ENCODE measurements at places on chromosomes 11 and 22.

DNA sequence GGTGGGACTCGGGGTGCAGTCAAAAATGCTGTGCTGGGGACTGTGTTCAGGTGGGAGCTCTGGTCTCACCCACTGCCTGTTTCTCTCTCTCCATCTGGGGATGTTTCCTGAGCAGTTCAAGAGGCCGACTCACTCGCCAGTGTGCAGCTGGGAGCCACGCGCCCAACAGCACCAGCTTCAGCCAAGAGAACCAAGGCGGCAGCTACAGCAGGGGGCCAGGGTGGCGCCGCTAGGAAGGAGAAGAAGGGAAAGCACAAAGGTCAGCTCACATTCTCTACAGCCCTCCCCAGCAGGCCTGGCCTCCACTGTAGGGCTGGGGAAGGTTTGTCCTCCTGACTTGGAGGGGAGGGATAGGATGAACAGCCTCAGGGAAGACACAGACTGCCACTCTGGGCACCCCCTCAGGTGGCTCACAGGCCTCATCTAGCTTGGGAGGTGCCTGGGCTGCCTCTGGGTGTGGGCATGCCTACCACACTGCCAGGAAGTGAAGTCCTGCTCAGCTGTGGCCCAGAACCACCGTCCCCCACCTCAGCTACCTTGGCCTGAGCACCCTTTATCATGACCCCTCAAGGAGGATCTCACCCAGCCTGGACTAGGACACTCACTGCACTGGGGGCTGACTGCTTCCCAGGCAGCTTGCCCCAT lies 13.0 kb downstream of the TUB start:
- H3K36me3 ChIP-seq = peaks cover under 1% of the 10 kb centered on the region
- no peak overlapping the region for H3K4me3 ChIP-seq
- no peaks in the 10 kb centered on the region for H3K4me1 ChIP-seq
- no peaks in the 10 kb centered on the region for H3K27me3 ChIP-seq
- no peak for DNase-seq

DNA sequence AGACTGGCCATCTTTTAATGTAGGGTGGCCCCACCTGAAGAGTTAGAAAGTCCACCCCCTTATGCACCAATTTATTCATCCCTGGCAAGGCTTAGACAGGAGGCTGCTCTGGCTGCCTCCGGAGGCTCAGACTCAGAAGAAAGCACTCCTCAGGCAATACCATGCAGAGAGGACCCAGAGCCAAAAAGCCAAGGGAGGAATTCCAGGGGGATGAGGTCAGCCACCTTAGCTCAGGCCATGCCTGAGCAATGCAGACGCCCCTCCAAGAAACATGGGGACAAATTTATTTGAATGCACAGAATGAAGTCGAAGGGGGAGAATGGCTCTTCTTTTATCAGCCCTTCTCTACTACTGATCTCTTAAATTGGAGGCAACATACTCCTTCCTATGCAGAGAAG lies 39.7 kb upstream of the GLYAT start:
- no peak for DNase-seq
- no peaks in the 10 kb centered on the region for H3K36me3 ChIP-seq
- no peaks in the 10 kb centered on the region for H3K27me3 ChIP-seq
- no peaks in the 10 kb centered on the region for H3K4me1 ChIP-seq
- no peak overlapping the region for H3K4me3 ChIP-seq
- H3K27ac ChIP-seq = no peak overlapping the region

DNA sequence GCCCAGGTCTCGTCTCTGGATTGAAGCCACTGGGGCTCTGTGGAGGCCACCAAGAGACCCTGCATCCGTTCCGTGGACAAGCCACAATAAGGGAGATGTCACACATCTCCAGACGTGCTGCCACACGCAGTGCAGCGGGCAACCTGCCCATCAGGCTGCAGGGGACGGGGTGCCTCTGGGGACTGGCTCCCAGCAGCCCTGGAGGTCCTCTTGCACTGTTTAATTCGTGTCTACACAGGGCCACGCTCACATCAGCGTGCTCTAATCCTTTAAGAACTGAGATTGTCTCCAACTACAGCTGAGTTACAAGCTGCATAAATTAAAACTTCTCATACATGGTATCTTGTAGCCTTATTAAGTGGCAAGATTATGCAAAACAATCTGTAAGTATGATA lies 1232.2 kb downstream of the BRD1 start:
- H3K27ac ChIP-seq = no peak overlapping the region
- H3K36me3 ChIP-seq = no peaks in the 10 kb centered on the region
- H3K27me3 ChIP-seq = no peaks in the 10 kb centered on the region
- no peak overlapping the region for H3K4me3 ChIP-seq
- no peaks in the 10 kb centered on the region for H3K4me1 ChIP-seq

DNA sequence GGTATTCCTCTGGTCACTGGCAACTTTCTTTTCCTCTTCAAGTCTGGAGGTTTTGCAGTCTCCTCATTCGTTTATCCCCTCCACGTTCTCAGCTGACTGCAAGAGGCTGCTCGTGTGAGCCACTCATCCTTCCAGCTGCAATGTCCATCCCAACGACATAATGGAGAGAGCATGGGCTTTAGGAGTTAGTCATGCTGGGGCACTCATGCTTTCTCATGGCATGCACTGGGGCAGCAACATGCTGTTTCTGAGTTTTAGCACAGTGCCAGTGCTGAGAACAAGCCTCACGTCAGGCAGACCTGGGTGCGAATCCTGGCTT lies 7.1 kb downstream of the DCPS start:
- no peaks in the 10 kb centered on the region for H3K36me3 ChIP-seq
- no peaks in the 10 kb centered on the region for H3K27me3 ChIP-seq
- no peak overlapping the region for H3K4me3 ChIP-seq
- no peaks in the 10 kb centered on the region for H3K4me1 ChIP-seq
- no peak overlapping the region for H3K27ac ChIP-seq

DNA sequence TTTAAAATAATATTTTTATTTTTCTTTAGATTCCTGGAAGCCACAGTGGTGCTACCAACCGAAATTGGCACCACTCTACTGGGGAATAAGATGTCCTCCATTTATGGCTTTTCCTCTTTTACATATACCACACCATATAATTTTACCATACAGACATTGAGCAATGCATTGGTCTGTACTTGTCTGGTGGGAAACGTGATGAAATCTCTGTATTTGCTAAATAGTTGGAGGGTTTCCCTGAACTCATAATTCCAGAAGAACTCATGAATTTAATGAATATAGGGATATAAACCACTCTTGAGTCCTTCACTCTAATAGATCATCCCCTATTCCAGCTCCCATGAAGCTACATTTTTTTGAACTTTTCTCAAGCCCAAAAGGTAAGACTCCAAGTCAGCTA lies 28.0 kb upstream of the MMP13 start:
- DNase-seq = no peak
- H3K36me3 ChIP-seq = no peaks in the 10 kb centered on the region
- H3K27ac ChIP-seq = no peak overlapping the region
- no peaks in the 10 kb centered on the region for H3K27me3 ChIP-seq

DNA sequence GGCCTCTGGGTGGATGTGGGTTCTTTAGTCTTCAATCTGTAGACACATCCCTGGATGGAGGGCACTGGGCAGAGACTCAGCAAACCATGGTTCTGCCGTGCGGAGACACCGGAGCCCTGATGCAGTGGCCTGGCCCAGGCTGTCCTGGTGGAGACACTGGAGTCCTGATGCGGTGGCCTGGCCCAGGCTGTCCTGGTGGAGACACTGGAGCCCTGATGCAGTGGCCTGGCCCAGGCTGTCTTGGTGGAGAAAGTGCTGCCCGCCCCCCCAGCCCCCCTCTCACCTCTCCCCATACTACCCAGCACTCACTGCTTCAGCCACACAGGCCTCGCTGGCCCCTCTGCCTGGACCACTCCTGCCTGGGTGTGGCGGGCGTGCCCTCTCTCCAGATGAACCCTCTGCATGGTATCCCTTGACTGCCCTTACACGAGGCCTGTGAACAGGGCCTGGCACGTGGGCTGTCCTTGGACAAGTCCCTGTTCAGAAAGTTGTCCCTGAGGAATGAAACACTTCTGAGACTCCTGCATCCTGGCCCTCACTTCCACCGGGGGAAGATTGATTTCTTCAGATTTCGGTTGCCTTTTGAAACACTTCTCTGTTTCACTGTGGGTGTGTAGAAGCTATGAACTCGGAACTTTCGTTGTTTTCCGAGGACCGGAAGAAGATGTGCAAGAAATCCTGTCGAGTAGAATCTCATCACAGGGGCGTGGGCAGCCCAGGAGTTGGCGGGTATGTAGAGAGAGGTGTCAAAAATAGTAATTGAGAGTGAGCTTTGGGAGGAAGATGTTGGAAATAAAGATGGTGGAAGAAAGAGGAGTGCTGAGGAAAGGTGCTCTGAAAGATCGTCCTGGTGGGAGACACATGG lies 26.2 kb downstream of the IGHMBP2 start:
- H3K4me1 ChIP-seq = no peaks in the 10 kb centered on the region
- H3K27ac ChIP-seq = no peak overlapping the region
- no peak overlapping the region for H3K4me3 ChIP-seq
- DNase-seq = no peak
- no peaks in the 10 kb centered on the region for H3K27me3 ChIP-seq

GRCh38 chr11:6599881-6600390 lies 3.5 kb downstream of the RRP8 start:
- peaks cover 25% of the 10 kb centered on the region for H3K4me1 ChIP-seq
- no peak overlapping the region for H3K4me3 ChIP-seq
- DNase-seq = no peak
- peaks cover 21% of the 10 kb centered on the region for H3K36me3 ChIP-seq
- H3K27me3 ChIP-seq = no peaks in the 10 kb centered on the region

- H3K27ac ChIP-seq = no peak overlapping the region
- H3K4me1 ChIP-seq = no peaks in the 10 kb centered on the region
- no peak overlapping the region for H3K4me3 ChIP-seq
- H3K27me3 ChIP-seq = no peaks in the 10 kb centered on the region
Observed at GRCh38 chr22:26087816-26088215, 81.4 kb upstream of the SEZ6L start.

DNA sequence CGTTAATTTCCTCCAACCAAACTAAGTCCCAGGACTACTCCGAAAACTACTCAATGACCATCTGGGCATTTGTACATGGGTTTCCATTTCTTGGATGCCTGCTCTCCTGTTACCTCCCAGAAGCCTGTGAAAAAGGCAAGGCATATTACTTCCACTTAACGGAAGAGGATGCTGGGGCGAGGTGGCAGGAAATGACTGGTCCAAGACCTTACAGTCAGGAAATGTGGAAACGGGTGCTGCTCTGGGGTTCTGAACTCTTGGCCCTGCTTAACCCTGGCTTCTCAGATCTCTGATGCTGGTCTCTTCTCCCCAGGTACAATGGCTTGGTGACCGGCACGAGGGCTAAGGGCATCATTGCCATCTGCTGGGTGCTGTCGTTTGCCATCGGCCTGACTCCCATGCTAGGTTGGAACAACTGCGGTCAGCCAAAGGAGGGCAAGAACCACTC lies 12.9 kb downstream of the ADORA2A start:
- H3K4me1 ChIP-seq = peaks cover 4% of the 10 kb centered on the region
- no peaks in the 10 kb centered on the region for H3K27me3 ChIP-seq
- H3K4me3 ChIP-seq = no peak overlapping the region
- H3K36me3 ChIP-seq = no peaks in the 10 kb centered on the region
- H3K27ac ChIP-seq = no peak overlapping the region
- DNase-seq = no peak

GRCh38 chr11:76115555-76115954 lies 90.7 kb downstream of the WNT11 start:
- H3K36me3 ChIP-seq = no peaks in the 10 kb centered on the region
- H3K4me3 ChIP-seq = no peak overlapping the region
- peak overlapping the region; percentile 53 for H3K27ac ChIP-seq
- H3K4me1 ChIP-seq = peaks cover 44% of the 10 kb centered on the region

GRCh38 chr11:6413791-6414201 lies 5.1 kb downstream of the APBB1 start:
- no peak overlapping the region for H3K4me3 ChIP-seq
- peak overlapping the region; percentile 94 for H3K27ac ChIP-seq
- H3K36me3 ChIP-seq = peaks cover 9% of the 10 kb centered on the region
- H3K4me1 ChIP-seq = peaks cover 36% of the 10 kb centered on the region
- no peaks in the 10 kb centered on the region for H3K27me3 ChIP-seq

DNA sequence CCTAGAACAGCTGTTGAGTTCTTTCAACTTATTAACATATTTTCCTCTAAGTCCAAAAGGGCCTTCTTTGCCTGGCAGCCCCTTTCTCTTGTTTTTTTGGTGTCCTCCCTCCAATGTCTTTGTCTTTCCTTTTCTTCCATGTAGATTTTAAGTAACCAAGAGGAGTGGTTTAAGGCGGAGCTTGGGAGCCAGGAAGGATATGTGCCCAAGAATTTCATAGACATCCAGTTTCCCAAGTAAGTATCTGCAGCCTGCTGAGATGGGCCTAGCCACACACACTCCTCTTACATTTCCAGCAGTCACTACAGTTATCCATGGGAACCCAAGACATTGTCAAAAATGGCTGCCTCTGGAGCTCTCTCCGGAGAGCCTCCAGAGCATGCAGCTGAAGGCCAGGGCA lies 4.5 kb upstream of the TMA7B start:
- no peaks in the 10 kb centered on the region for H3K36me3 ChIP-seq
- H3K27ac ChIP-seq = no peak overlapping the region
- H3K27me3 ChIP-seq = no peaks in the 10 kb centered on the region

DNA sequence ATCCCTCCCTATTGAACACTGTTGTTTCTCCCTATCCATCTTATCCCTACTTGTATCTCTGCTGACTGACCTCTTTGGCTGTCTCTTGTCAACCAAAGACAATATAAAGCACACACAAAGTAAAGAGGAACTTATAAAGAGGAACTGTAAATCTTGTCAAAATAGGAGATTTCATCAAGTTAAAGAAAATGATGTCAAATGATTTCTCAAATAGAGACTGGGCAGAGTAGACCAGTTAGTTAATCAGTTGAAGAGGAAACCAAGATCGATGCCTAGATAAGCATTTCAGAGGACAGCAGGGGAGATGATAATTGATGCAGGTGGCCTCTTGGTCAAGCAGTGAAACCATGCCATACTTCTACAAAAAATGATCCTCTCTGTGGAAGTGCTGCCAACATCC lies 22.7 kb downstream of the KCNQ1OT1 start:
- no peak overlapping the region for H3K4me3 ChIP-seq
- H3K27me3 ChIP-seq = no peaks in the 10 kb centered on the region
- peaks cover 23% of the 10 kb centered on the region for H3K4me1 ChIP-seq
- H3K27ac ChIP-seq = no peak overlapping the region

DNA sequence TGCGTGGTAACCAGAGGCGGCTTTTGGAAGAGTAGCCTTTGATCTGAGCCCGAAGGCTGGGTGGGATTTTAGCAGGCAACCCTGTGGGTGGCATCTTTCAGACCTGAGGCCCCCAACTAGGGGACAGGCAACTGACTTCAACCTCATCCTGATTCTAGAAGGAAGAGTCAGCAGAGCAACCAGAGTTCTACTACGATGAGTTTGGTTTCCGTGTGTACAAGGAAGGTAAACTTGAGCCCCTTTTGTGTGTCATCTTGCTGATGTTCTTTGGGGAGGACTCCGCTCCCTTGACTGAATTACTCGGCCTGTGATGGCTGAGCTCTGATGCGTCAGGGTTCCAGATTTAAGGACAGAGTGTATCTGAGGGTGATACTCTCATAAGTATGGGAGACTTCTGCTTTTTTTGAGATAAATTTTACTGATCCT lies 31.6 kb downstream of the SGSM3 start:
- H3K36me3 ChIP-seq = peaks cover 15% of the 10 kb centered on the region
- H3K27ac ChIP-seq = no peak overlapping the region
- no peak for DNase-seq

- H3K4me3 ChIP-seq = no peak overlapping the region
- H3K36me3 ChIP-seq = no peaks in the 10 kb centered on the region
- H3K4me1 ChIP-seq = no peaks in the 10 kb centered on the region
Observed at GRCh38 chr22:49617866-49618676, 209.6 kb downstream of the BRD1 start.

- no peaks in the 10 kb centered on the region for H3K36me3 ChIP-seq
- no peak overlapping the region for H3K4me3 ChIP-seq
- no peaks in the 10 kb centered on the region for H3K4me1 ChIP-seq
- no peak overlapping the region for H3K27ac ChIP-seq
- no peak for DNase-seq
- H3K27me3 ChIP-seq = no peaks in the 10 kb centered on the region
Observed at GRCh38 chr11:8748317-8748716, 65.7 kb downstream of the RPL27A start.
